NCI-H2107 (cell line): ENCODE measurements at places on chromosomes 4 and X.

DNA sequence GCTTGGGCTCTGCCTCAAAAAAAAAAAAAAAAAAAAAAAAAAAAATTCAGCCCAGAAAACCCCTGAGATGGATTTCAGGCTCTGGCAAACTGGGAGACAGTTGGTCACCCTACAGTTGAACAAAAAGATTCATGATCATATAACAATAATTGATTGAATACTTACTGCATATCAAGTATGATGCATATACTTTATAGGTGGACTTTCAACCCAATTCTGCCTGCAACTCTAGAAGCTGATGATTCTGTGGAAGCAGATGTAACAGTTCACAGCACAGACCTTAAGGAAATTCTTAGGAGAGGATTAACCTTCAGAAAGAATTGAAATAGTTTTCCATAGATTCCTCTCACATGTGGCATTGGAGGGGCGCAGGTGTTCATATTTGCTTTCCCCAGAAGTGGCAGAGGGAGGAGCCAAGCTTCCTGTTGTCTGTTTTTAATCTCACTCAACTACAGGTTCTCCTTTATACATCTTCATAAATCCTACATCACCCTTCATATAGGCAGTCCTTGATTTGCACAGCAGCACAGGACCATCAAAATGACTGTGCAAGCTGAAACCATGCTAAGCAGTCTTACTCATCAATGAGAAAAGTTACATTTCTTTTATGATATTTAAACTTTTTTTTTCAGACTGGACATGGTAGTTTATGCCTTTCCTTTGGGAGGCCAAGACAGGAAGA, 149.4 kb upstream of the KLF3 start:
- DNase-seq: no peak

DNA sequence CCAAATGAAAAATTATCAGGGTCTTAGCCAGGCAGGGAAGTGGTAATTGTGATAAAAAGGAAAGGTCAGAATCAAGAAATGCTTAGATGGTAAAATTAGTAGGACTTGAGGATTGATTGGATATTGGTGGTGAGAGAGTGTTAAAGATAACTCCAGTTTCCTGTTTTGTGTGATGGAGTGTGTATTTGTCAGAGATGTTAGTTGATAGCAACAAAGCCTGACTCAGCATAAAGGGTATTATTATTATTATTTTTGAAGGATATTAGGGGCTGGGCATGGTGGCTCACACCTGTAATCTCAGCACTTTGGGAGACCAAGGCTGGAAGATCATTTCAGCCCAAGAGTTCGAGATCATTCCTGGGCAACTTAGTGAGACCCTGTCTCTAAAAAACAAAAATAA, 23.6 kb upstream of the OGT start:
- DNase-seq: no peak

DNA sequence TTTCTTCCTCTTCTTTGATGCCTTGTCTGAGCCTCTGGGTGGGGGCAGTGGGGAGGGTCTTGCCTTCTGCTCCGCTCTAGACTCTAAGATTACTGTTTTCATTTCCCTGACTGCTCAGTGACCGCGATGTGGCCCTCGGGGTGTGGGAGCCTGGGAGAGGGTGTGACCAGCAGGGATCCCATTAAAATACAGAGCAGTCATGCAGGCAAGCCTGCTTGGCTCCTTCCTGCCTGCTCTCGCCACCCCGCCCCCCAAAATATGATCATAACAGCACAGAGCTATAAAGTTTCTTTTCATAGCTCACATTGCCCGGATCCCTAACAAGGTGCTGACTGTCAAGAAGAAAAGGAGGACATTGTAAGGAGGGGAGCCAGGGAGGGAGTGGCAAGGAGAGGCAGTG, 332.9 kb downstream of the RAB28 start:
- DNase-seq: no peak

GRCh38 chr4:26174027-26174426, 146.8 kb upstream of the RBPJ start:
- DNase-seq: no peak

DNA sequence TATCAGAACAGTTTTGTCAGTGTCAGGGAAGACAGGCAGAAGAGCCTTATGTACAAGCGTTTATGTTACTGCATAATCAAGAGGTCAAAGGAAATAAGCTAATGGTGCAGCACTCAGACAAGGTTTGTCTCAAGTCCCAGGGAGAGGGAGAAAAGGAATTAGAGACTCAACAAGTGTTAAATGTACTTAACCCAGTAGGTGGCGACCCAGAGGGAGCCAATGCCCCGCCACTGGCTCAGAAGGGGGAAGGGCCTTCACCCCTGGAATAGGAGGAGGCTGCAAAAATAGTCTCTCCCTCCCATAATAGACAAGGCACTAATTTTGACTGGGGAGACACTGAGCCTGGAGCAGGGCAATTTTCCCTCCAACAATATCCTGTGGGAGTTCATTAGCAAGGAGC, 14.1 kb upstream of the PAPSS1 start:
- no peak for DNase-seq
